Activated T-cell treated with anti-CD3 and anti-CD28 coated beads for 4 hours (primary cell): ENCODE measurements at places on chromosomes 16 and 17.
A peak's percentile ranks its signal among the peaks of the same experiment; 100 is the strongest.

DNA sequence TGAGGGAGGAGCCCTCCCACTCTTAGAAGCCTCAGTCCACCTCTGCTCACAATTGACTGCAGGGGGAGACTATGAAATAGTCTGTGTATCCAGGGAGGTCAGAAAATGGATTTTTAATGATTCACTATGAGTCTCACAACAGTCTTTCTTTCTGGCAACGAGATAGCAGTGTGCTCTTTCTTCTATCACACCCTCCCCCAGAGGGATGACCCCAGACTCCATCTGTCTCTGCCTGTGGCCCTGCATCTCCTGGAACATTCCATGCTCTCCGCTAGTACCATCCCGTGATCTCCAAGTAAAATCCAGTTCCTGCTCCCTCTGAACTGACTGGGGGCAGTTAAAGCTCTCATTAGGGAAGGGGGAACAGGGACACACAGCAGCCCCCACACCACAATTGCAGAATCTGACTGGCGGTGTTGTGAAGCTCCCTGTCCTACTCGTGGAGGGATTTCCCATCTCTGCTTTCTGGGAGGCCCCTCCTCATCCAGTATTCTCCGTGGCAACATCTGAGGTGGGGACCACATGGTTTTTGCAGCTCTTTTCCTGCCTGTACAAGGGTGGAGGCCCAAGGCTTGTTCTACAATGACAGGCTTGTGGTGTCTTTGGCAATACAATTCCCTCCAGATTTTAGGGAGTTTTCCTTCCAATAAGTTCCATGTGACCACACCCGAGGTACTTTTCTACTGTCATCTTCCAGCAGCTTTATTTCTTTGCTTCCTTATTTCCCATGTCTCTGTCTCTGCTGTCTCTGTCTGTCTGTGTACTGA lies 19.4 kb downstream of the NATD1 start:
- DNase-seq = no peak

DNA sequence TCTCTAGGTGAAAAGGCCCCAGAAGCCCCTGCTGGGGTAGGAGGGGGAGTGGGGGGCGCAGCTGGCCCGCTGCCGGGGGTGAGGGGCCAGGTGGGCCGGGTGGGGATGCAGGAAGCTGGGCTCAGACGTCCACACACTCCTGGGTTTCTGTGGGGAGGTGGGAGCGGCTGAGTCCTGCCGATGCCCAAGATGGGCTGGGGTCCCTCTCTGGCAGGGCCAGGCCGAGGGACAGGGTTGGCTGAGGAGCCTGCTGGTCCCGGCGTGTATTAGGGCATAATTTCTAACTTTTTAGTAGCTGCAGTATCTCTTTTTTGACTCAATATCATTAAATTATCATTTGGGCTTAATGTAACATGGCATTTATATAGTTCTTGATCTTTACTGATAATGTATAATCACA lies 121.4 kb upstream of the CORO6 start:
- no peak for DNase-seq

GRCh38 chr16:4465977-4466779 lies 8.2 kb downstream of the NMRAL1 start:
- peak; percentile 14 for DNase-seq

DNA sequence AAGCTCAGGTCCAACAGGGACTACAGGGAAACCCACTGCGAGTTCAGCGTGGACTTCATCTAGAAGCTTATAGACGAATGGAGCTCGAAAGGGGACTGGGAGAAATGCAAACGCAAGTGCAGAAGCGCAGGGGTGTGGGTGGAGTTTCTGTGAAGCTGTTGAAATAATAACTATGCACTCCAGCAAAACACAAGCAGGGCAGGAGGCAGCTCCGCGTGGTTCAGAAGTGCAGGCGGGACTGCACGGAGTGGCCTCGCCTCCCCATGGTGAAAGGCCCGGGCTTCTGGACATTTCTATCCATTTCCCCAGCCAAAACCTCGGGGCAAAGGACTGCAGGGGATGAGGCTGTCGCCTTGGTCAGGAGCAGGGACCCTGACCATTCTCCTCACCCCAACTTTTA lies 74.5 kb downstream of the ZNF423 start:
- DNase-seq = no peak
